Fibroblast of mammary gland (primary cell): ENCODE measurements at places on chromosomes 4 and X.
A peak's percentile ranks its signal among the peaks of the same experiment; 100 is the strongest.

GRCh38 chr4:8478801-8479744, 38.5 kb downstream of the TRMT44 start:
- DNase-seq = peak; percentile 80

GRCh38 chrX:74431797-74432196, 10.5 kb downstream of the SLC16A2 start:
- DNase-seq = no peak

- no peak for DNase-seq
Observed at GRCh38 chr4:169618986-169619385, 1.4 kb upstream of the CLCN3 start.

GRCh38 chr4:63869370-63869769, 539.9 kb downstream of the TECRL start:
- no peak for DNase-seq

DNA sequence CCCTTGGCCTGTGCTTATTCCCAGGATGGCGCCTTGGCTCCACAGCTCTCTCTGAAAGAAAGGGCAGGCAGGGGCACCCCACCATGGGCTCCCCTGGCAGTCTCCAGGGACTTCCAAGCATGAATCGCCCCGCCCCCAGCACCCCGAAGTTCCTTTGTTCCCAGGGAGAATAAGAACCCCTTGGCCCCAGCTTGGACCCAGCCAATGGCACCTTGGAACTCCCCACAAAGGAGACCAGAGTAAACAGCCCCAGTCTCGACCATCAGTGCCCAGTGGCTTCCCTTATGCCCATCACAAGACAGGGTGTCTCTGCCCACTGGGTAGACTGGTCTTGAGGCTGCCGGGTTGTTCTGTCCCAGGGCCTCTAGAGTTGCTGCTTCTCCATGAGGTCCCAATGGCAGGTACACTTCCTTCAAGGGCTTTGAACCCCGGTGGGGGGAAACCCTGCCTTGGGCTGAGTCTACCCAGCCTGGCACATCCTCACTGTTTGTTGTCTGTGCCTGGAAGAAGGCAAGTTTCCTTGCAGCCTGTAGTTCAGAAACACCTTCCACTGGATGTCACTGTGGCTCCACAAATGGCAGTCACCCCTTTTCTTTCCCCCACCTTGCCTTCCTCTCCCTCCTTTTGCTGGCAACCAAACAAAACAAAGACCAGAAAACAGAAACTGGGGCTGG, 30.8 kb downstream of the NBDY start:
- no peak for DNase-seq

DNA sequence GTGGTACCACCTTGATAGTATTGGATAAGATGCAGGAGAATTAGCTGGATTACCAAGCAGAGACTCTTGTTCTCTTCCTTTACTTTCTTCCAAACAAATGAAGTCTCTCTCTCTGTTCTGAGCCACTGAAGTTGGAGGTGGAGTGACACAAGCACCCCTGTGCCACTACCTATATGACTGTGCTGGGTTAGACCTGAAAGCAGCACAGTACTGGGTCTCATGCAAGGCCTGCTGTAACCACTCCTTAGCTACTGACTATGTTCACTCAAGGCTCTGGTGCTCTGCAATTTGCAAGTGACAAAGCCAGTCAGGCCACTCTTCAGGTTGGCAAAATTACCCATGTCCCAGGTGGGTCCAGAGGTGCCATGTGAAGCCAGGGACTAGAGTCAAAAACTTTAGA, 389.6 kb upstream of the MAOA start:
- no peak for DNase-seq

GRCh38 chrX:112868586-112868985, 28.0 kb upstream of the AMOT start:
- peak; percentile 7 for DNase-seq

DNA sequence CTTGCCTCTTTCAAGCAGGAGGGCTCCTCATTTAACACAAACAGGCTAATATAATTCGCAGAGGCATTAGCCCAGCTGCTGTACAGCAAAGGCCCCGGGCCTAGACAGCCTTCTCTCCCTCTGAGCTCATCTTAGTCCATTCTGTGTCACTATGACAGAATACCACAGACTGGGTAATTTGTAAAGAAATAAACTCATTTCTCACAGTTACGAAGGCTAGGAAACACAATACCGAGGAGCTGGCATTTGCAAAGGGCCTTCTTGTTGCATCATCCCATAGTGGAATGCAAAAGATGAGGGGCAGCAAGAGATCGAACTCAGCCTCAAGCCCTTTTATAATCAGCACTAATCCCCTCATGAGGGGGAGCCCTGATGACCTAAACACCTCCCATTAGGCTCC, 48.5 kb downstream of the TSPAN5 start:
- no peak for DNase-seq

DNA sequence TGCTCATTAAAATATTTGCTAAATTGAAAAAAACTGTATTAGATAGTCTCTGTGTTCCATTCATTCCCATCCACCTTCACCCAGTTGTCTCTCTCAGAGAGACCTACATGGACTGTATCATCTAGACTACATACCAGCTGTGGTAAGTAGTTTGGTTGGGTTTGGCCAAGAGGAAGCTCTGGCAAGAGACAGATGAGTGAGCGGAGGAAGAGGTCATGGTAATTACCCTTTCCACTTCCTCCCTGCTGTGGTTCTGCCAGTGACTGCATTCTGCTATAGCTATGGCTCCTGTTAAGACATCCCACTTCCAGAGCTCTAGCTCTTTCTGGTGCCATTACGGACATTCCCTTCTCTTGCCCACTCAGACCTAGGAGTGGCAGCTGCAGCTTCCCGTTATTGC, 239.0 kb upstream of the MID1 start:
- no peak for DNase-seq

DNA sequence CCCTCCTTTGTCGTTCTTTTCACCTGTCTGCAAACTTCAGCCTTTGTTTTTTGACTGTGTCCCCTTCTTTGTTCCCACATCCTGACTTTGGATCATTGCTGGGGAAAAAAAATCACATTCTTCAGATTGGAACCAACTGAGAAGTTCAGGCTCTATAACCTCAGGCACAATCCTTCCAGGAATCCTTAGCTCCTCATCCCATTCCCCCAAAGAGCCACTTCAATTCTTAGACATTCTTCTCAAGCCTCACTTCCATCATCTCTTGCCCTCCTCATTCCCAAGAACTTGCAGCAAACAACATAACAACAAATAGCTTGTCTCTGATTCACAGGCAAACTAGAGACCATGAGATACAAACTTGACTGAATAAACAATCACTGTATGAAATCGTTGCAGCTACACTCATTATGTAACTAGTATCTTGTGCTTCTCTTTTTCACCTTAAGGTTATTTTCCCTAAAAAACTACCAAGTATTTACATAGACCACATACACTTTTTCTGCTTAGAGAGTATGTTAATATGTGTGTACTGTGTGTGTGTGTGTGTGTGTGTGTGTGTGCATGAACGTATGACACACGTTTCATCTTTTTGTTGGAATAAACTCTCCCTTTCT, 26.4 kb upstream of the PGM2 start:
- DNase-seq = no peak

DNA sequence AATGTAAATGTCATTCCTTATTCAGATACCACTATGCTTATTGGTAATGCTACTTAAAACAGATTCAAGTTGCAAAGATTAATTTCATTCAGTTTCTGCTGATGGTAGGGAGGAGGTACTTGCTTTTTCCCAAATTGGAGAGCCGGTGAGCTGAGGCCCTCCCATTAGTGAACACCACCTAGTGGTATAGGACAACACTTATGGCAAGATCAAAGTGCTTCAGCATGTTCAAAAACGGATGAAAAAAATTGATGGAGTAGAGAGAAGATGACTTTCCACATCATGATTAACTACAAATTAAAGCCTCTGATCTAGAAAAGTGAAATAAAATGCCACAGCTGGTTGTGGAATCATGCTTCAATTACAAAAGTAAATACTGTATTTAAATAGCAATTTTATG, 112.9 kb downstream of the MBNL3 start:
- DNase-seq = peak; percentile 12

DNA sequence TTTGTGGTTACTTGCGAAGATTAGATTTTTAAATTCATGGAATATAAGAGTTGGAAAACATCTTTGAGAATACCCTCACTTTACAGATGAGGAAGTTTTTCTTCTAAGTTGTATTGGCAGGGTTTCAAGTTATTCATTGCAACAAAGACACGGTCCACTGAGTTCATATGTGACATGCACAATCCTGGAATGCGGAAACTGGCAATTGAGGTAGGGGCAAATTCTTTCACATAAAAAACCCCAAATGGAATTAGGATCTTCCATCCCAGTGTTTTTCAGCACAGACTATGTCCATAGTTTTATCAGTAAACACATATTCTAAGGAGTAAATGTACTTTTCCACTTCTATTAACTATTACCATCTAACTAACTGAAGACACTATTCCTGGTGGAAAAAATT, 81.8 kb upstream of the NAP1L5 start:
- no peak for DNase-seq

GRCh38 chrX:120769576-120770341, 105.9 kb downstream of the CT47B1 start:
- peak; percentile 83 for DNase-seq

DNA sequence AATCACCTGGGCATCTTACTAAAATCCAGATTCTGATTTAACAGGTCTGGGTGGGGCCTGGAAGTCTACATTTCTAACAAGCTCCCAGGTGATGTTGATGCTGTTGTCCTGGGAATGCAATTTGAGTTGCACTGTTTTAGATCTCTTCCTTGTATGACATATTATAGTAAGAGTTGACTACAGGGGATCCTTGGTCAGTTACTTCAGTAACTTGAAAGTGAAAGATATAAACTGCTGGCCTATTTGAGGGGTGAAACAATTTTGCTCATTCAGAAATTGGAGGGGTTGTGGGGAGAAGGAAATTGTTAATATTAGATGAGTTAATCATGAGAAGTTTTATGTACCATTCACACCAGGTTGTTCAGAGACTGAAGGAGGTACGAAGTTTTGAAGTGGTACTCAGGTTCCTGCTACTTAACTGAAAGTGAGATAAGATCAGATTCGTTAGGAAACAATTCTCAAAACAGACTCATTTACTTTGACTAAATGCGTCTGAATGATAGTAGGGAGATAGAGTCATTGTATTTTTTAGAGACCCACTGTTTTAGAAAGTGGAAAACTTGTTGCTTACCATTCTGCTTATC, 12.5 kb downstream of the SH2D1A start:
- no peak for DNase-seq

GRCh38 chr4:148239494-148239985, 202.7 kb downstream of the NR3C2 start:
- no peak for DNase-seq

- no peak for DNase-seq
Observed at GRCh38 chr4:107916623-107917022, 14.7 kb upstream of the CYP2U1 start.

GRCh38 chr4:79141530-79141929, 184.3 kb downstream of the NAA11 start:
- peak; percentile 2 for DNase-seq

GRCh38 chr4:185282968-185283367, 73.6 kb downstream of the SNX25 start:
- peak; percentile 61 for DNase-seq

DNA sequence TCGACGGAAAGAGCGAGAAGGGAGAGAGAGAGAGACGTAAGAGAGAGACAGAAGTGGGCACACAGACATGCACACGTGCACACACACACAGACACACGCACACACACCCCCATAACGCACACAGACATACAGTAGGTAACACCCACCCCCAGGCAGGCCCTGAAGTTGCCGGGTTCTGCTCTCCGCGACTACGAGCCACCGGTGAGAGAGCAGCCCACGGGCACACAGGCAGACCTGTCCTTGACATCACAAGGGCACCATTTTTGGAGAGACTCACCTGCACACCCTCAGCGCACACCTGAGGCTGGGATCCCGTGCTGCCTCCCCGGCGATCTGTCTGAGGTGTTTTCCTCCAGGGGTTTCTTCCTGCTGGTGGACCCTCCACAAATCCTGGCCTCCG, 1171.0 kb upstream of the PCDH10 start:
- no peak for DNase-seq

- peak; percentile 64 for DNase-seq
Observed at GRCh38 chrX:10597871-10598270, 22.5 kb downstream of the MID1 start.

DNA sequence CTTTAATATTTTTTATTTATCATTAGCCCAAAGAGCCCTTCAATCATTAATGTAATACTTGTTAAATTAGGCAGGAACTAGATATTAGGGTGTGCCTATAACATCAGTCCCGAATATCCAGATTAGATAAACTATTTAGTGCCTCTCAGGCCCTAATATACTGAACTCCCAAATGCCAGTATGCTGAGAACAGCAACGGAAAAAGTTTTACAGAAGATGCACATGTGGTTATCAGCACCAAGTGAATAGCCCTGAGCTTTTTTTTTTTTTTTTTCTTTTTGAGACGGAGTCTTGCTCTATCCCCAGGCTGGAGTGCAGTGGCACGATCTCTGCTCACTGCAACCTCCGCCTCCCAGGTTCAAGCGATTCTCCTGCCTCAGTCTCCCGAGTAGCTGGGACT, 13.0 kb upstream of the ELF2 start:
- no peak for DNase-seq

DNA sequence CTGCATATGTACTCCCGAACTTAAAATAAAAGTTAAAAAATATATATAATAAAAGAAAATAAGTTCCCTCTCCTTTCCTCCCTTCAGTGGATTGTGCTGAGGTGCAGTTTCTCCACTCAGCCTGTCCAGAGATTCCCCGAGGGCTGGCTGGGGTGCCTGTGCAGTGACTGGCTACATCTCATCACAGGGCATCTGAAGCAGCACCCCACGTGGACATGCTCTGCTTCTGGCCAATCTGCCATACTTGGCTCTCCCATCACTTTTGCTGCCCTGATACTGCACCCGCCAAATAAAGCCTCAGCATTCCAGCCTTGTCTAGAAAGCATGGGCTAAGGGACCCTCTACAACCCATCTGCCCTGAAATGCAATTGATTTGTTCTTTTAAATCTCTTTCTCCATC, 11.1 kb upstream of the MGST2 start:
- no peak for DNase-seq
